Fibroblast of skin of left biceps (primary cell): ENCODE measurements at places on chromosomes 4 and X.

DNA sequence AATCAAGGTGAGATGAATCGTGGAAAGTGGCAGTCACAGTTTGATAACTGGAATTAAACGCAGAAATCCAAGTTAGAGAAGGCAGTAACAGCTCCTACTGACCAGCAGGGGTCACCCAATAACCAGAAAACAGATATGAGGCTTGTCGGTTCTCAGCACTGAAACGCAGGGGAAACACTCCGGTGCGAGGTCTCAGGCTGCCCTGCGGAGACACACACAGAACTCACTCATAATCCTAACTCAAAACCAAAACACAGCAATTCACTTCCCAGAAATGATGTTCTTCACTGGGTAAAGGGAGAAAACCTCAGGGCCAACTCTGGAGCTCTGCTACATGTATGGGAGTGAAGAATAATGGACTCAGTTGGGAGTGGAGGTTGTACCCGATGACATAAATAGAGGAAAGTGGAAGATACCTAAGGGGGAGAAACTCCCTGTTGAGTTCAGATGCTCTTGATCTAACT, 384.4 kb downstream of the RAPGEF2 start:
- peak; percentile 55 for DNase-seq

GRCh38 chr4:2300431-2301224, 38.7 kb upstream of the MXD4 start:
- no peak for DNase-seq

DNA sequence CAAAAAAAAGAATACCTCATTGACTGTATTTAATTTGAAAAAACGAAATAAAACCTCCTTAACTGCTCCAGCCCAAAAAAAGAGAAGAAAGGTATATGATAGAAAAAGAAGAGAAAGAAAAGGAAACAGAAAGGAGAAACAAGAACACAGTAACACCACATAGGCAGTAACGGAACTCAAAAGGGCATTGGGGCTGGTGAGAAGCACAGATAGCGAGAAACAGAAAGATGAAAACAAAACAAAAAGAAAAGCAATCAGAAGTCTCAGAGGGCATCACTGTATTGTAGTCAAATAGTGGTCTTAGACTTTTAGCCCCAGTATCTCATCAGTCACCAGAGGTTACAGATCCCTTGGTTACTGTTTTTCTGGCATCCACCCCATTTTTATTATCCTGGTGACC, 88.6 kb downstream of the NFKB1 start:
- no peak for DNase-seq

DNA sequence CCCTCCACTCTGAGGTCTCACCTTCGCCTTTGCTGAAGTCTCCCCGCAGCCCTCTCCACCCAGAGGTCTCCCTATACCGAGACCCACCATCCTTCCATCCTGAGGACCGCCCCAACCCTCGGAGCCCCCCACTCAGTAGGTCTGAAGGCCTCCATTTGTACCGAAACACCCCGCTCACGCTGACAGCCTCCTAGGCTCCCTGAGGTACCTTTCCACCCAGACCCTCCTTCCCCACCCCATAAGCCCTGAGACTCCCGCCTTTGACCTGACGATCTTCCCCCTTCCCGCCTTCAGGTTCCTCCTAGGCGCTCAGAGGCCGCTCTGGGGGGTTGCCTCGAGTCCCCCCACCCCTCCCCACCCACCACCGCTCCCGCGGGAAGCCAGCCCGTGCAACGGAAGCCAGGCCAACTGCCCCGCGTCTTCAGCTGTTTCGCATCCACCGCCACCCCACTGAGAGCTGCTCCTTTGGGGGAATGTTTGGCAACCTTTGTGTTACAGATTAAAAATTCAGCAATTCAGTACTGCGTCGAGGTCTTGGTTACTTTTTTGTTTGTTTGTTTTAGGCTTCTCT, 5.0 kb downstream of the SOD3 start:
- DNase-seq, result no peak

DNA sequence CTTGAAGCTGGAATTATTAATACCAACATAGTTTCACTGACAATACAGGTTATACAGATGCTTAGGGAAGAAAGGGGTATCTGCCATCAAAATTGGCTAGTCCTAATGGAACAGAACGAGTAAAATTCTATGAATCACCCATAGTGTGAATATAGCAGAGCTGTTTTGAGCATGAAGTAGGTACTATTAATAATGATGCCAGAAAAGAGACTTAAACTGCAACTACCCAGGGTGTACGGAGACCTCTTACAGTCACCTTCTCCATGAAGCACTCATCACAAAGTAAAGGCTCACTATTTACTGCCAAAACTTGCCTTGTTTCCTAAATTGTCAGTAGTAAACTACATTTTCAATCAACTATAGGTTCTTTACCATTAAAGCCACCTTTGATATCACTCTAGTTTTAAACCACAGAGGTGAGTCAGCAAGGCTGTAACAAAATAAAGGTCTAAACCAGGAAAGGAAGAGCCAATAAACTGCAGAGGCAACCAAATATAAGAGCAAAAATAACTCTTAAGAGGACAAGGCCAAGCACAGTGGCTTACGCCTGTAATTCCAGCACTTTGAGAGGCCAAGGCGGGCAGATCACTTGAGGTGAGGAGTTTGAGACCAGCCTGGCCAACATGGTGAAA, 114.4 kb downstream of the FRYL start:
- no peak for DNase-seq

- DNase-seq, result no peak
Observed at GRCh38 chrX:129235903-129236302, 287.4 kb downstream of the SMARCA1 start.

DNA sequence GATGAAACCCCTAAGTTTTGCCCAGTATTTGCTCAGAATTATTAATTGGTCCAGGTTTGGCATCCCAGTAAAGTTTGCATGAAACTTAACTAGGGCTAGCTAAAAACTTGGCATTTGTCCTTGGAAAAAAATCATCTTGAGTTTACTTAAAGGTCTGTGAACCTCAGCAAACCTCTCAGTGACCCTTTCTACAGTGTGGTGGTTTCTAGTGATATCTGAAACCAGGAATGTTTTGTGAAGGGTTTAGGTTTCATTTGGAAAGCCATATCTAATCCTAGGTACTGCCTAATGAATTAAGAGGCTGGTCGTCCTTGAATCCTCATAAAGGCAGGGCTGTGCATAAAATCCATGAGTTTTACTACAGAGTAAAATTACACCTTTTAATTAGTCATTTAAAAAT, 218.5 kb upstream of the ANKRD50 start:
- no peak for DNase-seq

DNA sequence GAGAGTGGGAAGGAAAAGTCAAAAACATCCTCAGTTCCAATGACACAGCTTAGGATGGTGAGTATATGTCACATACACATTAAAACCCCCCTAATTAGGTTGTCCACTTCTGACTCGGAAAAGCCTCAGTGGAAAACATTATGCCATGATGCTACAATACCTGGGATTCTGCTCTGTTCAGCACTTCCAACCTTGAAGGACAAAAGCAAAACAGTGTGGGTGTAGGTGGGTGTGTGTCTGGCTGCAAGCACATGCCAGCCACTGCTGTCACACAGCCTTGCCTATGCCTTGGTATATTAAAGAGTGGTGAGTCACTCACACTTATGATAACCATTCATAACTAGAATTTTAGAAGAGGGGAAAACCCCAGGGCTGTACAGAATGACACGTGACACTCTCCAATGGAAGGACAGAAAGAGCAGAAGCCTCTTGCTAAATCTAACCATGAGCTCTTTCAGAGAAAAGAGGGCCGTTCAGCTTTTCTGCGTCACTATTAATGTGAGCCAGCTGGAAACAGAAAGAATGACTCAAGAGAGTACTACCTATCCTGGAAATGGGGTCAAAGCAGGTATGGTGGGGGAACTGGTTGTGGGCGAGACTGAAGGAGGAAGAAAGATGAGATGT, 159.6 kb downstream of the TET2 start:
- DNase-seq, result no peak

DNA sequence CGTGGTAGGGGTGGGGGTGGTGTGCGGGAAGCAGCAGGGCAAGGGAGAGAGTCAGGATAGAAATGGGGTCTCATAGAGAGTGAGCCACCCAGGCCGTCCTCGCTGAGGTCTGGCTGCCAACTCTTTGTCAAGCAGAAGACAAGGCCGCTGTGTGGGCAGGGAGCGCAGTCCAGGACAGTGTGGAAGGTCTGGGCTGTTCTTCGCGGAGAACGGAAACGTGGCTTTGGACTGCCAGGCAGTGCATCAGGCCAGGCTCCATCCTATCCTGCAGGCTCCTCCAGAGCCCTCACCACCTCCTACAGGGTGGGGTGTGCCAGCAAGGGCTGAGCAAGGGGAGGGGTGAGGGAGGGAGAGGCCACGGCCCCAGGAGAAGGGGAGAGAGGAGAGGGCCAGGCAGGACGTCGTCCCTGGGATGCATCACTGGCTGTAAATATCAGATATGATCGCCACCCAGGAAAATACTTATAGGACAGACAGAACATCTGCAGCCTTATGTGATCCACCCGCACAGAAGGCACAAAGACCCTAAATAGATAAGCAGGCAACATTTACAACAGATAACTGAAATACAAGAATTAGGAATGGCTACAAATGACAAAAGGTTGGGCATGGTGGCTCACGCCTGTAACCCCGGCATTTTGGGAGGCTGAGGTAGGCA, 85.3 kb downstream of the ABLIM2 start:
- no peak for DNase-seq

GRCh38 chrX:11787564-11787963, 29.5 kb downstream of the MSL3 start:
- no peak for DNase-seq

GRCh38 chr4:76087007-76087769, 12.7 kb downstream of the ART3 start:
- peak; percentile 9 for DNase-seq

DNA sequence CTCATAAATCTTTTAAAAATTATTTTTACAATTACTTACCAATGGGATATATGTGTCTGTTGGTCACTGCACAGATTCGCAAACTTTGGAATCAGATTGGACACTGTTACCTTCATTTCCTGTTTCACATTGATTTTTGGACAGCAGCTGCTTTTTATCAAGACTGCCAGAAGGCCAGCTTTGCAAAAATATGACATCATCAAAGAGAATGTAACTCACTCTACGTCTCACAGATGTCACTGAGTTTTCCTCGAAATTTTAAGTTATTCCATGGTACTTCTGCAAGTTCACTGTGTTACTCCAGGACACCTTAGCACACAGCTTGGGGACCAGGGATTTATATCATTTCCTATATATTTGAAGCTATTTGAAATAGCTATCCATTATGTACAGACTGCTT, 31.8 kb upstream of the MAGEB2 start:
- DNase-seq, result no peak

DNA sequence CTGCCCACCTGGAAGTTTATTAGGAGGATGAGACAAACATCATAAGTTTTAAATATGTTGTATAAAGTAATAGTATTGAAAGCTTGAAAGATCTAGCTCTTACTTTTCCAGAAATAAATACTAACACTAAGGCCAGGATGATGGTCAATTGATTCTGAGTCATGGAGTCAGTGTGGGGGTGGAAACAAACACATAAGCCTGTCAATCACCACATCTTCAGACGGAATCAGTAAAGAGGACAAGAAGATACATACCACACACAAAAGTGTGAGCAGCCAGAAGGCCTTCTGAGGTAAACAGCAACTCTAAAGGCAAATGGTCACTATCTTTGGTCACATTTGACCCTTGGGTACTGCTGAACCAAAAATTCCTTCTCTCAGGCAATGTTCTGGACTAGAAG, 365.0 kb upstream of the RASGEF1B start:
- DNase-seq, result no peak

- DNase-seq, result no peak
Observed at GRCh38 chrX:110276778-110277177, 41.1 kb downstream of the AMMECR1 start.

- no peak for DNase-seq
Observed at GRCh38 chr4:161364681-161365080, 799.1 kb downstream of the FSTL5 start.
